HEK293T (cell line): ENCODE measurements at places on chromosomes 2 and 18.

DNA sequence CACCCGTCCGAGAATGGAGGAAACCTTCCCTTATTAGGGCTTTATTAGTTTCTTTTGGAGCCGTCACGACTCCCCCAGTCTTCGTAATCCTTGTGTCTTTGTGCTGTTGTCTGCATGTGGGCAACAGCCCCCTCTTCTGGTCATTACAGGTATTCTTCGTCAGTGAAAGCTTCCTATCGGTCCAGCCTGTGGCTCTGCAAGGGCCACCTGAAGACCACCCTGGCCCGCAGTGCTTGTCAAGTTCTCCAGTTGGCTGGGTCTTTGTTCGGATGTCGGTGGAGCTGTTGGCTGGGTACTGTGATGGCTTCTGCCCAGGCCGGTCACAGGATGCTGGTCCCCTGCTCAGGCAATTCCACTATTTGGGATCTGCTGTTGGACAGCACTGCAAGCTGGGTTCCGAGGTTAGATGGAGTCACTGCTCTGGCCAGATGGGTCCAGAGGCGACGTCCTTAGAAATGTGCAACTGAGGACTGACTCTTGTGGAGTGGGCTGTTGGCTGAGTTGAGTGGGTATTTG lies 19.2 kb downstream of the E2F6 start:
- DNase-seq: peak; percentile 63

- no peak for DNase-seq
These were observed 171.2 kb downstream of the ASB1 start for GRCh38 chr2:238597638-238598528.

GRCh38 chr18:52391810-52392559 lies 52.0 kb downstream of the DCC start:
- DNase-seq: no peak

DNA sequence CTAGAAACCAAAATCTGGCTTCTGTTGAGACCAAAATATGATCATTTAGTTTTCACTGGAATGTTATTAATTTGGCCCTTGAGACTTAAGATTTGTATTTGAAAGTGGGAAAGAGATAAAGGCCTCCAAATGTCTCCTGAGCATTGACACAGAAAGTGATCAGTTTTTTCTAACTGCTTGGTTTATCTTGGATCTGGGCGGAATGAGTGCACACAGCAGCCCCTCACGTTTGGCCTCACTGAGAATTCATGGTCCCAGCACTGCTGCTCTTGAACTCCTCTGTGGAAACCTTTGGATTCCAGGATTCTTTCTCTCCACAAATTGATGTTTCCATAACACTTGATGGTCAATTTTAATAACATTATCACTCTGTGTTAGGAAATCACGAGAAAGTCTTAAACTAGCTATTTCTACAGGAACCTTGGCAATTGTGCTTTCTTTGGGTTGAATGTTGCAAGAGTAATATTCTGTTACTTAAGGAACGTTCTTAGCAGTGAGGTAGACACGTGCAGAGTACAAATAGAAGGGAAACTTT lies 180.3 kb upstream of the BCL2L11 start:
- DNase-seq: no peak
